ENCODE measurements at places on chromosomes 12 and 14.
A peak's percentile ranks its signal among the peaks of the same experiment; 100 is the strongest.

DNA sequence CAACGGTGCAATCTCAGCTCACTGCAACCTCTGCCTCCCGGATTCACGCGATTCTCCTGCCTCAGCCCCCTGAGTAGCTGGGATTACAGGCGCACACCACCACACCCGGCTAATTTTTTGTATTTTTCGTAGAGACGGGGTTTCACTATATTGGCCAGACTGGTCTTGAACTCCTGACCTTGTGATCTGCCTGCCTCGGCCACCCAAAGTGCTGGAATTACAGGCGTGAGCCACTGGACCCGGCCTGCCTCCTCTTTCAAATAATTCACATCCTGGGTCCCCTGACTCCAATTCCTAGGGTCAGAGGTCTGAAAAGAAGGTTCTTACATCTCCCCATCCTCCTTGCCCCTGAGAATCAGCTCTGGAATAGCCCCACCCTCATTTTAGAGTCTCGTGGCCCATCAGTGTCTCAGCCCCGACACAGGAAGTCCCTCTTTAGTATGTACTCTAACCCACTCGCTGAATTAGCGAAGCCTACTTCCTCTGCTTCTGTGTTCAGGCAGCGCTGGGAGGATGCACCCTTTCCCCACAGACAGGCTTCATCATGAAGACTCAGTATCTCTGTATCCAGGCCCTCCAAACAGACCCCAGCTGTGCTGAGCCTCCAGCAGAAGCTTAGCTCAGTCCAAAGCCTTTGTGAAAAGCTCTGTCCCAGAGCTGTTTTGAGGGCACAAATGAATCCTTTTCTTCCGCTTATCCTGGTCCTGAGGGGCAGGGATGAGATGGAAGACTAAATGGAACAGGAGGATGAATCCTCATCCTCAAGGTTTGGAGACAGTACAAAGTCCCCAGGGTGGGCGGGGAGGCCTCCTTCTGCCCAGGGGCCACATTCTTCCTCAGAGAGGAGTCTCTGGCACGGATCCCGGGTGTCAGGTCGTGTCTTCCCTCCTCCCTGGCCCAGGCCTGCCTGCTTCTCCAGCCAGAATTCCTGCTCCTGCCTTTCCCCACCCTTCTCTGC is 3.5 kb downstream of the LPAR5 start:
- no peak for DNase-seq

GRCh38 chr12:42237052-42237852 is 796 bp downstream of the YAF2 start:
- peak; percentile 55 for DNase-seq

GRCh38 chr12:20865873-20866272 is 55.4 kb downstream of the SLCO1B3 start:
- DNase-seq, result no peak

- DNase-seq, result no peak
Observed at GRCh38 chr12:108825201-108825950, 32.0 kb downstream of the SSH1 start.

GRCh38 chr12:41250748-41251147 is 62.6 kb downstream of the PDZRN4 start:
- no peak for DNase-seq

DNA sequence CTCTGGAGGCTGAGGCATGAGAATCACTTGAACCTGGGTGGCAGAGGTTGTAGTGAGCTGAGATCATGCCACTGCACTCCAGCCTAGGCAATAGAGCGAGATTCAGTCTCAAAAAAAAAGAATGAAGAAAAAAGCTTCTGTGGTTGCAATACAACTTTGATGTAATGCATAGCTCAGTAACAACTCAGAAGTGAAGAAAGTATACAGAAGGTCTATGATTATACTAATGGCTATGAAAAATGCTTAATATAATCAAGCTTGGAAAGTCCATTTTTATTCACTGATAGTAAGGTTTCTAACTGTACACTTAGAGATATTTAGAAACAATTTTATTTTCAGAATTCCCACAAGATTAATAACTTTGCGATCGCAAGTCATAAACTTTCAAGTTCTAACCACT is 88.2 kb upstream of the FRMD6 start:
- DNase-seq, result no peak

GRCh38 chr14:23115039-23115731 is 3.9 kb downstream of the CEBPE start:
- no peak for DNase-seq

GRCh38 chr12:9719790-9720189 is 13.1 kb downstream of the CLECL1 start:
- no peak for DNase-seq

DNA sequence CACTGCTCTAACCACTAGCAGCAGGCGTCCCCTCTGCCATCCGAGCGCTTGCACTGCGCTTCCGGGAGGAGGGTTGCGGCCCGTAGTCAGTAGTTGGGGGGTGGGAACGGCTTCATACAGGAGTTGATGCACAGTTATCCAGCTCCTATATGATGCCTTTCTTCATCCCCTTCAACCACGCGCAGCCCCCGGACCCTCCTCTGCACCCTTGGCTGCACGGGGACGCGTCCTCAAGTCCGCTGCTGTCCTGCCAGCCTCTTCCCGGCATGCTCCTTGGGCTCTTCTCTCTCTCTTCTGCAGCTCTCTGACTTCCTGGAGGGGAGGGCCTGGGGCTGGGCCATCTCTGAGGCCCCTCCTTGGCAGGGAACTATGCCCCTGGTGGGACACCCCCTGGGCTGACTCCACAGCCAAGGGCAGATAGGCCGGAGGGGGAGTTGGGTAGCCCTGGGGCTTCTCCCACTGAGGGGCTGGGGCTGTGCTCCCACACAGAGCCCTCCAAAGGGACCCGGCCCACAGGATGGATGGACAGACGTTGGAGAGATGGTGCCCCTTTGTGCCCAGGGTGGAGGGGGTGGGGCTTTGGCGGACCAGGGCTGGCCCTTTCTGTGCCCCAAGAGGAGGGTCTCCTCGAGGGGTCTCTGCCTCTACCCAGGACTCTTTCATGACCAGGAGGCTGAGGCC is 29.0 kb downstream of the RTL1 start:
- DNase-seq, result no peak

- DNase-seq, result no peak
Observed at GRCh38 chr12:22766911-22767420, 142.0 kb downstream of the ETNK1 start.

GRCh38 chr14:76050797-76051392 is 65.3 kb downstream of the IFT43 start:
- DNase-seq, result peak; percentile 33

- DNase-seq, result no peak
Observed at GRCh38 chr14:29636870-29637269, 290.8 kb downstream of the PRKD1 start.

- no peak for DNase-seq
Observed at GRCh38 chr12:82655751-82656150, 31.0 kb upstream of the TMTC2 start.

GRCh38 chr14:57732463-57733285 is 133.2 kb downstream of the SLC35F4 start:
- DNase-seq, result no peak

- peak; percentile 61 for DNase-seq
Observed at GRCh38 chr12:6943722-6944380, at the start of the genes C12orf57 and RNU7-1. TSS of gene C12orf57 (plus strand) at chr12:6944022. CDS start at chr12:6944122, 100 bp downstream. TSS of gene RNU7-1 (plus strand) at chr12:6943816.

DNA sequence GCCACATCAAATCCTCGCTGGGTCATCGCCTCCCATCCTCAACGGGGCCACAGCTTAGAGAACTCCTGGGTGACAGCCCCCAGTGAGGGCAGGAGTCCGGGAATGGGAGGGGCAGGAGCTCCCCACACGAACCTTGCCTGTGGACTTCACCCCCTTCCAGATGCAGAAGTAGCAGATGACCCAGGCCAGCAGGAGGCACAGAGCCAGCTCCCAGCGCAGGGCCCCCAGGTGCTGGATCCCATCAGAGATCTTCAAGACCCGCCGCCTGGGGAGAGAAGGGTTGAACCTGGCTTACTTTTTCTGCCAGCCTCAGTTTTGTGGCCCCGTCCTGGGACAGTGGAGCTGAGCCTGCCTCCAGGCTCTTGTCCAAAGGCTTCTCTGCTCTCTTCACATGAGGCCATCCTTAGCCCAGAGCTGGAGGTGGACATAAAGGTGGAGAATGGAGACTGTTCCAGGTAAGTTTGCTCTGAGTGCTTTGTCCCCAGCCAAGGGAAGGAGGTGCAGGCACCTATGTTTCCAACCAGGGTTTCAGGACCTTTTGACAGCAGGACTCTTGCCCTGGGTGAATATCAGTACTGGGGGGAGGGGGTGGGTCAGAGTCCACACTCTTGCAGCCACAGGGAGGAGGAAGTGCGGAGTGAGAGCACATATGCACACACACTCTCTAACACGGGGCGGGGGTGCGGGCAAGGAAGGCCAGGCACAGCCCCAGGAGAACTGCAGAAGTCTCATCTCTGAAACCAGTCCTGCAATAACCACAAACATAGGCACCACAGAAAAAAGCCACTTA is 23.3 kb upstream of the SLC6A12 start:
- no peak for DNase-seq

DNA sequence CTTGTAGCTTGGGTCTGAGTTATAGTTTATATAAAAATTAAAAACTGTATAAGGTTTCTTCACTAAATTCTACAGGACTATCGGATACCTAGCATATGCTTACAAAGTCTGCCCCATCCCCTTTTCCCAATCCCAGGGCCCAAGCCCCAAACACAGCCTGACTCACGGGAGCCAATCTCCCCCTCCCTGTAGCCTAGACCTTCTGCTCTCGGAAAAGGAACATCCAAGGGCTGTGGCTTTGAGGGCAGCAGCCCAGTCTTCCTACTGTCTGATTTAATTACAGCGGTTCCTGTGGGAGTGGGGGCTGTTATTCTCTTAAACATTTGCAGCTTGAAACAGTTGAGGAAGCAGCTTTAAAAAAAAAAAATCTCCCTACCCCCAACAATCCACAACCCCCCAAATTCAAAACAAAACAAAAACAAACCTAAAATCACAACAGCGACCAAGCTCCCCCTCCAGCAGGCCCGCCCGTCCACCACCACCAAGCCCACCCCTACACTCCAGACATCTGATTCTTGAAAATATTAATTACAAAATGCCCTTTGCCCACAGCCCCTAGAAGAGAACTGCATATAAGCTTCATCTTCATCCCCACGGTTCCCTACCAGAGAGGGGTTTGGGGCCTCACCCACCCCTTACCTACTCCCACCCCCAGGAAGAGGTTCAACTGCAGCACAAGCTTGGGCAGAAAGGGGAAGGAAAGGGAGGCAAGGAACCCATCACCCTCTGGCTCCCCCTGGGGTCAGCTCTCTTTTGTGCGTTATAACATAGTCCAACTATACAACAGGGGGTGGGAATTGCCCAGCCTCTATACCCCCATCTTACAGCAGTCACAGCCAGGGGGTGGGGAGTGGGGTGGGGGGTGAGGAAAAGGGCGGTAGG is 1.1 kb upstream of the PRKAG1 start:
- peak; percentile 21 for DNase-seq

DNA sequence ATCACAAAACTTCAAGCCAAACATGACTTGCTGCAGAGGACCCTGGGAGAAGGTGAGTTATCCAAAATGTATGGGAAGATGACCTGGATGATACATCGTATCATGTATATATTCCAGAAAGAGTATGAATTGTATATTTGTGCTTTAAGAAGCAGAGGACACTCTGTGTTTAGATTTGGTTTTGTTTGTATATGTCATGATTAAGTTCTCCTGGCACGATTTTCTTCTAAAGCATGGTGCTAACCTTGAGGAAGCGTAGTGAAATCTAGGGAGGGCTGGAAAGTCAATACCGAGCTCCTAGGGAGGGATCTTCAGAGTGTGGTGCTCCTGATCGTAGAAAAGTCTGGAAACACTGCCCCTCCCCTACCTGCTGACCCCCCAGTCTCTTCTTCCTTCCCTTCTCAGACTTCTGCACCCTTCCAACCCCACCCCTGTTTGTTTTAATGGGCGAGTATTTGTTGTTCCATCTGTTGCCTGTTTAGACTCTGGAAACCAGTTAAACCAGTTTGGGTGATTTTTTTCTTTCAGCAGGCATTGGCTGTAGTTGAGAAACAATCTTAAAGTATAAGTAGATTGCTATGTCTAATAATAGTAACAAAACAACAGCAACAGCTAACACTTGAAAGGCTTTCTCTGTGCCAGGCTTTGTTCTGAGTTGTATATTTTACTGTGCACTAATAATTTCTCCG is 141.6 kb downstream of the KICS2 start:
- no peak for DNase-seq

GRCh38 chr12:113155060-113155459 is 5.5 kb downstream of the CFAP73 start:
- no peak for DNase-seq

- DNase-seq, result no peak
Observed at GRCh38 chr14:67763158-67763822, 53.1 kb downstream of the ZFYVE26 start.

DNA sequence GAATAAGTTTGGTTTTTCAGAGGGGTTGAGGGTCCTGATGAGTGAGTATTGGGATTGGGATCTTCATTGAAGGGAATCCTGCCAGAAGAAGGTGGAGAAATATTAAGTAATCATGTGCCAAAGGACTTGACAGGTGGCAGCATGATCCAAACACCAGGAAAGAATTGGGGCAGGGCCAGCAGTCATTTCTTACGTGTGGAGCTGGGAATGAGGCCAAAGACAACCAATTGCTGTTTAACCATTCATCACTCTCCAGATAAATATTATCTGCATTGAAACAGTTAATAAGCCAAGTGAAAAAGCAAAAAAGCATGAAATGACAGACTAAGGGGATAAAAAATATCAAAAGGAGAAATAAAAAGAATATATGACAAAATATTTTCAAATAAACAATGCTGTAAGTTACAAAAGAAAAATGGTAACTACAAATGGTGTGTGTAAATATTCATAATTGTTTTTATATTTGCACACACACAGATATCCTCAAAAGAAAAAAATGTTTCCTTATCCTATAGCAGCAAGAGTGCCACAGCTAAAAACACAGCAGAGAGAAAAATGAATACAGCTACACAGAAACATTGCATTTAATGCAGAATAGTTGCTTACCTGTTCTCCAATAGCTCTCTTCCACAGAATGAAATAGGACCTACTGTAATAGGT is 26.2 kb downstream of the C2CD5 start:
- DNase-seq, result no peak

GRCh38 chr14:51612449-51612848 is 39.3 kb upstream of the FRMD6 start:
- DNase-seq, result no peak

DNA sequence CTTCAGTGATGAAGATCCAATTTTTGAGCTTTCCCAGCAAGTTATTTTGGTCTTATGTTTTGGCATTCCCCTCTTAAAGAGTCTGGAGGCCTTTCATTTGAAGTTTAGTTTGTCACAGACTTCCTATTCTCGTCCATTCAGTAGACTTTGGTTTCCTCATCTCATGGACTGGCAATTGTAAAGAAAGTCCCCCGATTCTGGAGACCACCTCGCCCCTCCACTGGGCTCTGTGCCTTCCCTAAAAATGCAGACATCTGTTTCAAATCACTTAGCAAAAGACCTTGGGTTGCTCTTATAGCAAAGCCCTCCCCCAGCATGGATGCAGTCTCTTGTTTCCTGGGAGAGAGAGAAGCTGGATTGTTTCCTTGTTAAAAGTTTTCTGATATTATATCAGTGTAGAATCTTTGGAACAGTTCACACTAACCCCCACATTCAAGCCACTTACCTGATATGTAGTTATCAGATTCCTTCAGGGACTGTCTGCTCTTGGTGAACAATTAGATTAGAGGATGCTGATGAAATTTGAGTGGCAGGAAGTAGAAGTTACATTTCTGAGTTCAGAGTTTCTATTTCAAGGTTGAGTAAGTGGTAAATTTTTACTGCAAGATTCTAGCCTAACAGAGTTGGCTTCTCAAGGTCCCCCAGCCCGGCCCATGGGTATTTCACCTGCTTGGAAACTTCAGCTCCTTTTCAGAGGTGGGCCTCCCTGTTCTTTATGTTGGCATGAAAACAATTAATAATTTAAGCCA is 56.3 kb downstream of the PLXNC1 start:
- DNase-seq, result peak; percentile 9

Data from stimulated activated CD4-positive, alpha-beta T cell treated with anti-CD3 and anti-CD28 coated beads, Interleukin-12 subunit alpha, Interleukin-12 subunit beta, amount 100 ng/mL, for 4 hours (primary cell).